ENCODE measurements at places on chromosomes 13 and 19. TPM values are rescaled to one million over a fixed set of nuclear protein-coding genes. Genes with fewer than 3 reads are reported as not detected.
A peak's percentile ranks its signal among the peaks of the same experiment; 100 is the strongest.

GRCh38 chr13:95457294-95457693 is 95.2 kb upstream of the CLDN10 start:
- no peak for DNase-seq

DNA sequence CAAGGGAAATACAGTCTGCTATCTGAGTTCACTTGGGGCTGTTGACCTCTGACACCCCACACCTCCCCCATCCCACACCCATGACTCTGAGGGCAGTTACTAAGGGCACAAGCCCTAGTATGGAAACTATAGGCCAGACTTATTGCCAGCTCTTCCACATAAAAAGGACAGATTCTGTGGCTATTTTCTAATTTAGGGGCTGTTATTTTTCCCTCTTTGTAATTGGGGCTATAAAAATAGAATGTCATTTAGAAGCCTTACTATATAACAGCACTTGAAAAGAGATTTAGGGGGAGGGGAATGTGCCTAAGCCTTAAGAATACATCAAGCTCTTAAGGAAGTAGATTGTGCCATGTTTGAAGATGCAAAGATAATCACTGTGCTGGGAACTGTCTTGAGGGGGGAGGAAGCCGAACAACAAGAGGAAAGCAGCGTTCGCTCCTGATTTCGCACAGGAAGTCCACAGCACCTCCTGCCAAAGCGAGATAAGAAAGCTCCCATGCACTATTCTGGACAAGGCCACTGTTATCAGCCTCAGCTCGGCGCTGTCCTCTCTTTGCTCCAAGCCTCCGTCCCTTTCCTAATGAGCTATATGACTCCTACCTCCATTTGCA is 86.6 kb downstream of the FLT1 start:
- no peak for DNase-seq

GRCh38 chr13:113304121-113304520 is 7.1 kb downstream of the LAMP1 start:
- no peak for DNase-seq

The SRRM5 gene
- not detected for total RNA-seq

- DNase-seq, result no peak
Observed at GRCh38 chr19:10289167-10289835, 451 bp upstream of the ICAM5 start.

GRCh38 chr13:106104281-106104901 is 431.1 kb downstream of the EFNB2 start:
- DNase-seq, result no peak

The CPT1C gene
- 39.9 TPM for total RNA-seq

The FGF22 gene
- under 0.01 TPM for total RNA-seq

- DNase-seq, result no peak
Observed at GRCh38 chr13:65929436-65929835, 1300.7 kb downstream of the PCDH9 start.

GRCh38 chr13:51781246-51782022 is 22.5 kb downstream of the DHRS12 start:
- DNase-seq, result no peak

The NKG7 gene
- total RNA-seq, result not detected

DNA sequence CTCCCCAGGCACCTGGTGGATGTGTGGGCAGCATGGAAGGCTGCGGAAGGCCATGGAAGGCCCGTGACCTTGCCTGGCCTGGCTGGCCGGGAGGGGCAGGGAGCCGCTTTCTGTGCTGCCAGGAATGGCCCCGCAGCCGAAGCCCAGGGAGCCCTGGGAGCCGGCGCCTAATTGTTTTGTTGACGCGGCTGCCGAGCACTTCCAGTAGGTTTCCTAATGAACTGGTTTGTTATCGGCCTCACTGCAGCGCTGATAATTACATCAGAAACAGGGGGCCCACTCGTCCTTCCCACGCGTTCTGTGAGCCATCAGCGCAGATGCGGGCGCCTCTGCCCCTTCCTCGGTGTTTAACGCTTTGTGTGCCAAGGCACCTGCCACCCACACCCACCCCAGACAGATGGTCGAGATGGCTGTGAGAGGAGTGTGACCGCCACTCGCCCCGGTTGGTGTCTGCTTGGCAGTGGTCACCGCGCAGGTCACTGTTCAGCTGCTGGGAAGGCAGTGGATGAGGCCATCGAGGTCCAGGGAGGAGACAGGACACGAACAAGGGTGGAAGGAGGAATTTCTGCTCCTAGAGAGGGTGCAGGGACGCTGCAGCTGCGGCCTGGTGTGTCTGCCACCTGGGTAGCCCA is 124.5 kb downstream of the KDM4B start:
- DNase-seq, result peak; percentile 59

DNA sequence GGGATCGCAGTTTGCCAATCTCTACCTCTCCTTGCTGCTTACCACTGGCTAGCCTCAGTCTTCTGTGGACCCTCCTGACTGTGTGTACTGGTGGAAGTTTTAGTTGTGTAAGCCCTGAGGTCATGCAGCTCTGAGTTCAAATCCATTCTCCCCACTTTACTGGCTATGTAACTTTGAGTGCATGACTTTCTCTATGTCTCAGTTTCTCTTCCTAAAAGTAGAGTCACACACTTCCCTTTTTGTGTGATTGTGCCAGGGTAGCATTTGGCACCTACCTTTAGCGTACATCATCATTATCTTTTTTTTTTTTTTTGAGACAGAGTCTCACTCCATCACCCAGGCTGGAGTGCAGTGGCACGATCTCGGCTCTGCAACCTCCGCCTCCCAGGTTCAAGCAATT is 70.3 kb downstream of the MAP4K1 start:
- no peak for DNase-seq

DNA sequence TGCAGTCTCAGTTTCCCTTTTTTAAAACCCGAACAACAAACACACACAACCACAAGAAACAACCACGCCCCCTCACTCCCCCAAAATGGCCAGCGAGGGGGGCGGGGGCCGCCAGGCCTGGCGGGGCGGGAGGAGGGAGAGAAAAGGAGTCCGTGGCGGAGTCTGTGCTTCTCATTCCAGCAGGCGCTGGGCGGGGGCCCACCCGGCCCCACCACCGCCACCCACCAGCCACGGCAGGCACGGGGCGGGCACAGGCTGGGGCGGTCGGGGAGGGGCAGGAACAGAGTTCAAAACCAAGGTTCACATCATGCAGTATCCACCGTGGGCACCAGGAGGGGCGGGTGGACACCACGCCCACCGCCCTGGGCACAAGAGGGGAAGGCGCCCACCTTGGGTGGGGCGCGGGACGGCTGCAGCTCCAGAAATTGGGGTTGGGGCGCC is 12.9 kb downstream of the DPF1 start:
- no peak for DNase-seq

GRCh38 chr19:15379999-15380647 is 536 bp upstream of the AKAP8 start:
- no peak for DNase-seq

The LIM2 gene
- total RNA-seq, result not detected

GRCh38 chr19:5676105-5676771 is 4.1 kb downstream of the MICOS13 start:
- DNase-seq, result no peak

The GPC6 gene
- total RNA-seq, result 9.0 TPM

The MYO1F gene
- total RNA-seq, result 1.6 TPM

The ZNF577 gene
- total RNA-seq, result 64.8 TPM

- no peak for DNase-seq
Observed at GRCh38 chr19:13604902-13605586, 98.8 kb upstream of the CACNA1A start.

DNA sequence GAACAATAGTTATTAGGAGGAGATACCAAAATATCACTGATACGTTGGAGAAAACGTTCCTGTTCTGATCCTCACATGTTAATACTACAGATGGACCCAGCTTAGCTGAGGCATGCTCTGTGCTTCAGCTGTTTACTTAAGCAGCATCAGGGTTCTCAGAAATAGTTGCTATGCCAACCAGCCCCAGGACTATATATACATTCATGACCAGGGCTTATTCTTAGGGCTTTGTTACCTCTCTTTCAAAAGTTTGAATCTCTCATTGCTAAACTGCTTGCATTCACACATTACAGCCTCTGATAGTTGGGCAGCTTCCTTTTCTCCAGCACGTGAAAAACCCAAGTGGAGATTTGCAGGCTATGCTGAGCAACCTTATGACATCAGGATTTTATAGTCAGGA is 800.4 kb downstream of the DIAPH3 start:
- no peak for DNase-seq

The POLRMT gene
- total RNA-seq, result 15.9 TPM

The THSD8 gene
- total RNA-seq, result 0.82 TPM

DNA sequence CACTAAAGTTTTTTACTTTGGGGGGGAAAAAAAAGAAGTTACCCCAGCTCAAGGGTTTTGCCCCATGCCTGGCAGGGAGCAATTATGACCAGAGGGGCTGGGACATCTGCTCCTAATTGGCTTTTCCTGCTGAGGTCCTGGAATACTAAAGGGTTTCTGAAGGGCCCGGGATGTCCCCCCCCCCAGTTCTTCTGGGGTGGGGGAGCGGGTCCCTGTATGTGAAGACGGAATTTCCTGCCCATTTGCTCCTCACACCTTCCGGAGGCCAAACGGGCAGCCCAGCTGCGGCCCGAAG is 1.1 kb upstream of the DLL3 start:
- no peak for DNase-seq
